Esophagus muscularis mucosa (tissue), 4 donors: ENCODE measurements at places on chromosomes 4 and X.

DNA sequence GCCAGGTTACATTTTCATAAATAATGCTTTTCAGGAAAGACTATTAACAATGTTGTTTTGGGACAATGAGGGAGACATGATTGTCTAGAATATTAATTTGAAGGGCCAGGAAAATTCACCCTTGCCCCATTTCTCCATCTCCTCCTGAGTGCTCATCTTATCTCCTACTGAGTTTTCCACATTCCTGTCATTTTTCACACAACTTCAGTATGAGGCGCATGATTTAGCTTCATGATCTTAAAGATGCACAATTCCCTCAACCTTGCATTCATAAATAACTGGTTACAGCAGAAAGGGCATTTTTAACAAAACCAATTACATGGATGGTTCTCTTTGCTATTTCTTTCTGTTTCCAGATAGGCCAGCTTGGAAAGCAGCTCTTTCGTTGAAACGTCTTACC, 1699.2 kb upstream of the IGFBP7 start:
- H3K36me3 ChIP-seq: no peaks in the 10 kb centered on the region
- no peaks in the 10 kb centered on the region for H3K4me1 ChIP-seq
- no peak overlapping the region for H3K27ac ChIP-seq
- DNase-seq: no peak
- H3K27me3 ChIP-seq: no peaks in the 10 kb centered on the region
- no peak overlapping the region for H3K4me3 ChIP-seq

GRCh38 chrX:126701380-126701779, 118.1 kb upstream of the PRR32 start:
- no peak for DNase-seq
- no peaks in the 10 kb centered on the region for H3K4me1 ChIP-seq
- no peaks in the 10 kb centered on the region for H3K36me3 ChIP-seq
- H3K4me3 ChIP-seq: no peak overlapping the region

GRCh38 chrX:112866175-112866574, 25.5 kb upstream of the AMOT start:
- no peaks in the 10 kb centered on the region for H3K36me3 ChIP-seq
- DNase-seq: no peak
- no peaks in the 10 kb centered on the region for H3K4me1 ChIP-seq
- no peak overlapping the region for H3K27ac ChIP-seq
- H3K27me3 ChIP-seq: no peaks in the 10 kb centered on the region

DNA sequence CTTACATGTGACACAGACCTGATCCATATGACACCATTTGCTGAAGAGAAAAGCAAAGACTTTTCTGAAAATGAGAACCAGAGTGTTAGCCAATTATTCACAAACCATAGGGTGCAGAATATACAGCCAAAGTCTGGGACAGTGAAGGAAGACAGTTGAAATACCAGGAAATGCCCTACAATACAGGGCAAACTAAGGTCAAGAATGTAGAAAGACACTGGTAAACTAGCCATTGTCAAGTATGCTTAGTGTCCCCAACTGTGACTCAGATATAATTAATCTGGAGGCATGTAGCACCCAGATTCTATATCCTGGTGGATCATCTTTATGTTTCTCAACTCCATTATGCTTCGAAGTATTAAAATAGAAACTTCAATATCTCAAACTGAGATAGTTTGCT, 200.9 kb upstream of the FSTL5 start:
- H3K4me3 ChIP-seq: no peak overlapping the region
- H3K36me3 ChIP-seq: no peaks in the 10 kb centered on the region
- no peaks in the 10 kb centered on the region for H3K4me1 ChIP-seq
- H3K27me3 ChIP-seq: no peaks in the 10 kb centered on the region
- no peak for DNase-seq

- no peak overlapping the region for H3K4me3 ChIP-seq
- H3K27me3 ChIP-seq: no peaks in the 10 kb centered on the region
- no peak for DNase-seq
- no peaks in the 10 kb centered on the region for H3K4me1 ChIP-seq
- no peak overlapping the region for H3K27ac ChIP-seq
Observed at GRCh38 chr4:168374772-168375523, 56.4 kb upstream of the DDX60 start.

GRCh38 chrX:47283015-47283771, 50.4 kb downstream of the USP11 start:
- no peaks in the 10 kb centered on the region for H3K4me1 ChIP-seq
- no peak overlapping the region for H3K27ac ChIP-seq
- H3K27me3 ChIP-seq: no peaks in the 10 kb centered on the region
- H3K4me3 ChIP-seq: no peak overlapping the region
- H3K36me3 ChIP-seq: no peaks in the 10 kb centered on the region
